ENCODE measurements at places on chromosomes 16 and 17. TPM values are rescaled to one million over a fixed set of nuclear protein-coding genes. Genes with fewer than 3 reads are reported as not detected.

The HIC1 gene
- 26.7 TPM for polyA plus RNA-seq

The MFSD6L gene
- polyA plus RNA-seq = 3.1 TPM

DNA sequence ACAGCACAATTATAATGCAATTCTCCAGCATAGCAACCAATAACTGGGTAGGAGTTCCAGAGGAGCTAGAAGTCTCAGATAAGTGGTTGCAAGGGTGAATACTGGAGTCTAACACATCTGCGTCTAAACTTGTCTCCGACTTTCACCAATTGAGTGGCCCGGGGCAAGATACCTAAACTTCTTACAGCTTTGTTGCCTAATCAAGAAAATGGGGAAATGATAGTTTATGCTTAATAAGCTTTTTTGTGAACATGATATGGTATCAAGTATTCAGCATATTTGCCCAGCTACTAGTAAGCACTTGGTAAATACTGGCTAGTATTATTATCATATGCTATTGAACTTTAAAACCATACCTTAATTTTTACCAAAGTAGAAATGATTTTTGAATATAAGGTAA, 183.5 kb downstream of the KCNJ2 start:
- DNase-seq = no peak

DNA sequence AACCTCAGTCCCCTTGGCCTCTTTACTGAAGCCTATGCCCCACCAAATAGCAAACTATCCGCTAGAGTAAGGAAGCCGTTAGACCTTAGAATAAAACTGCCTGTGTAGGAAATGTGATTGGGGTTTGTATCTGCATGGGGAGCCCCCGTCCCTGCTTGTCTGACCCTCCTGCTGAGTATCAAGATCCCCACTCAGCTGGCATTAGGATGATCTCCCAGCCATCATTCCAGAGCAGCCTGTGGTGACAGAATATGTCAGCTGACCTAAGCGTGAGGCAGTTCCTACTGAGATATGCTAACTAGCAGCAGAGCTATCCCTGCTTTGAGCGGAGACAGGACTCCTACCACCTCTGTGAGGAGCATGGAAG, 645 bp upstream of the GFOD2 start:
- DNase-seq = no peak

DNA sequence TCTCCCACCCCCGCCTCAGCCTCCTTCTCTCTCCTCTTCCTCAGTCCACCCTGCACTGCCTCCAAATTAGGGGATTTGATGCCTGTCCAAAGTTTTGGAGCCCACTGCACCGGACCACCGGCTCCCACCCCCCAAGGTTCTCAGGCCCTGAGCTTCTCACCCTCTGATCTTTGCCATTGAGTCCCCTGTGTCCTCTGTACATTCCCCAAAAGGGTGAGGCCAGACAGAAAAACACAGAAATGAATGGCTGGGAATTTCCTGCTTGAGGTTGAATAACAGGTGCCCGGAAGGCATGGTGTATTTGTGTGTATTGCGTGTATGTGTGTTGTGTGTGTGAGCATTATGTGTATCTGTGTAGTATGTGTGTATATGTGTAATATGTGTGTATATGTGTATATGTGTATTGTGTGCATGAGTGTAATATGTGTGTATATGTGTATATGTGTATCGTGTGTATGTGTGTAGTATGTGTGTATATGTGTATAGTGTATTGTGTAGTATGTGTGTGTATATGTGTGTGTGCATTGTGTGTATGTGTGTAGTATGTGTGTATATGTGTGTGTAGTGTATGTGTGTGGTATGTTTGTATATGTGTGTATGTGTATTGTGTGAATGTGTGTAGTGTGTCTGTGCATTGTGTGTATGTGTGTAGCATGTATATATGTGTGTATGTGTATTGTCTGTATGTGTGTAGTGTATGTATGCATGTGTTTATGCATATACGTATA, 16.0 kb upstream of the CCL17 start:
- no peak for DNase-seq

Data from left renal pelvis (tissue), 4 donors.